ENCODE measurements at places on chromosomes 3 and 15.

GRCh38 chr15:97234851-97235610 lies 725.5 kb upstream of the ARRDC4 start:
- no peak for DNase-seq

DNA sequence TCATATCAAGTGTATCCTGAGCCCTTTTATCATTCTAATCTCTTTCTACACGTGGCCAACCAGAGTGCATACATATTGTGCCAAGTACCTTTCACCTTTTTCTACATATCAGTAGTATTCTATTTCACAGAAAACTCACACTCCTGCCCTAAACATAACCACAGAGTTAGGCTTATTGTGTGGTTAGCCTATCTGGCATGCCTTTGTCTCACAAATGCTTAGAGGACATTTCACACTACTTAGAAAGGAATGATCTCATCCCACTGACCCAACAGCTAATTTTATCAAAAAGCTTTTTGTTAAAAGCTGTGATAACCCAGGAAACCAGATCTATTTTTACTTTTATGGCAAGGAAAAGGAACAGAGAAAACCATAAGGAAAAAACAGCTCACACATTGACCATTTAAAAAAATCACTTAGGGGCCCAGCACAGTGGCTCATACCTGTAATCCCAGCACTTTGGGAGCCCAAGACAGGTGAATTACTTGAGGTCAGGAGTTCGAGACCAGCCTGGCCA lies 17.8 kb upstream of the MAP4 start:
- DNase-seq, result no peak

DNA sequence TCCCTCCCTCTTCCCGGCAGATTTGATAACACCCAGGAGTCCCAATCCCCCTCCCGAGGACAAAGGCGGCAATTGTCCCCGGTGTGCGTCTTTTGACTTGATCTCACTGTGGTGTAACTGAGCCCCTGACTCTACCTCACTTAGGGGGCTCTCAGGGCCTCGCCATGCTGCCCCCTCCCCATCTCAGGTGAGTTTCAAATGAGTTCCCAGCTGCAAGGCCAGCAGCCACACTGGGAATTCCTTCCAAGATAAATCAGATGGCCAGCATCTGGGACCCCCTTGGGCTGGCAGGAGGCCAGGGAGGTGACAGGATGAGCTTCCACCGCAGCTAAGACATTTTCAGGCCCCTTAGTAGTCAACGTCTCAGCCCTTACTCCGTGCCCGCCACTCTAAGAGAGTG lies 35.0 kb downstream of the WNT7A start:
- no peak for DNase-seq

GRCh38 chr15:77838595-77838994 lies 205.9 kb upstream of the LINGO1 start:
- no peak for DNase-seq

DNA sequence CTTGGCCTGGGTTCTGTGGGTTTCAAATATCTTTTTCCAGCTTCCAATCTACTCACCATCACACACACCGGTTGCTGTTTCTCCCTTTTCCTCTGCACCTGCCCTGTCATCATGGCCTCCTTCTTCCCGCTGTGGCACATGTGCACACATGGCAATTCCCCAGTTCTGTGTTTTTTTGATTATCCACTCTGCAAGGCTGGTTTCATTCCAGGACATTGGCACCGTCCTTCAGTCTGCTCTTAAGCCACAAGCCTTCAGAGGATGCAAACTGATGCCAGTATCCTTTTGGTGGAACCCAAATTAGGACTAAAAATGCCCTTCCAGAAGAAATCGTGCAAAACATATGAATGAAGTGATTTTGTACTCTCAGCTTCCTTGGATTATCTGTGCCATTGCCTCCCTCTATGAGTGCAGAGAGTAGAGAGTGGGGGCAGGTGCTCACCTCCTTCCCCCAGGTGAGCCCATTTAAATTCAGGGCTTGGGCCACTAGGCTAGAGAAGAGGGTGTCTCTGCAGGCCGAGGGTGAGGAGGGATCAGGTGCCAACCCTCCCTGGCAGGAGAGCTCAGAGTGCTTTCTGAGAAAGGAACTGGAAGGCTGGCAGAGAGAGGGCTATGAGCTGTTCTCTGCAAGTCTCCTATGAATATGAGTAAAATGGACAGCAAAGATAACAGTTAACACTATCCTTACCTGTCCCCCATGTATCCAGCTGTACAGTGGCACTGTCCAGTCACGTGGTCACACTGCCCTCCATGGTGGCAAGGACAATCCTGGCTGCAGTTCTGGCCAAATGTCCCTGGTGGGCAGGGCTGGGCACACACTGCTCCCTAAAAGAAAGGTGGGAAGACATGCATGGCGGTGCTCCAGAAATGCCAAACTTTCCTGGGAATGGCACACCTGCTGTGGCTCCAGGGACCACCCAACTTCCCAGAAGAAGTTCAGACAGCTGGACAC lies 100.8 kb downstream of the RAB11A start:
- DNase-seq, result no peak

DNA sequence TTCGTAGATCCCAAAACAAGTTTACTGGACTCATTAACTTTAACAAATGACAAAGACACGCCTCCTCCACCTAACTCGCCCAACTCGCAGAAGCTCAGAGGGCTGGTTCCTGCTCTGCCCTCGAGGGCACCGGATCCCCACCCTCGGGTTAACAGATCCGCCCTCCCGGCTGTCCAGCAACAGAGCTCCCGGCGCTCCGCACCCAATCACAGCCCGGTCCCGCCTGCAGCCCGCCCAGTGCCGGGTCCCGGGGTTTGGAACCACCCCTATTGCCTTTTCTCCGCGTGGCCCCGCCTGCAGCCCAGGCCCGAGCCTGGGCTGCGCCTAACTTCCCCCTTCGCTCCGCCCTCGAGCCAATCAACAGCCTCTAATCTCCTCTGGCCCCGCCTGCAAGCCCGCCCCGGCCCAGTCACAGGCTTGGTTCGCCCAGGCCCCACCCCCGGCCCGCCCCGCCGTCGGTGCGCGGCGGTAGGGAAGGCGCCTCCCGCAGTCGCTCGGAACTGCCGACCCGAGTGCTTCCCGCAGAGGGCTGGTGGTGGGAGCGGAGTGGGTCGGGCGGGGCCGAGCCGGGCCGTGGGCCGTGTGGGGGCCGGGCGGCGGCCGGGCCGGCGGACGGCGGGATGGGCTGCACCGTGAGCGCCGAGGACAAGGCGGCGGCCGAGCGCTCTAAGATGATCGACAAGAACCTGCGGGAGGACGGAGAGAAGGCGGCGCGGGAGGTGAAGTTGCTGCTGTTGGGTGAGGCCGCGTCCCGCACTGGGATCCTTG lies at the start of gene GNAI2:
Gene GNAI2, plus strand, starts transcription at position 489 of the 768 bp plus-strand sequence. Its CDS starts 132 bp downstream, at position 621.
- DNase-seq, result peak; percentile 99

- no peak for DNase-seq
These were observed 69.7 kb upstream of the UBE3A start for GRCh38 chr15:25508369-25509002.

DNA sequence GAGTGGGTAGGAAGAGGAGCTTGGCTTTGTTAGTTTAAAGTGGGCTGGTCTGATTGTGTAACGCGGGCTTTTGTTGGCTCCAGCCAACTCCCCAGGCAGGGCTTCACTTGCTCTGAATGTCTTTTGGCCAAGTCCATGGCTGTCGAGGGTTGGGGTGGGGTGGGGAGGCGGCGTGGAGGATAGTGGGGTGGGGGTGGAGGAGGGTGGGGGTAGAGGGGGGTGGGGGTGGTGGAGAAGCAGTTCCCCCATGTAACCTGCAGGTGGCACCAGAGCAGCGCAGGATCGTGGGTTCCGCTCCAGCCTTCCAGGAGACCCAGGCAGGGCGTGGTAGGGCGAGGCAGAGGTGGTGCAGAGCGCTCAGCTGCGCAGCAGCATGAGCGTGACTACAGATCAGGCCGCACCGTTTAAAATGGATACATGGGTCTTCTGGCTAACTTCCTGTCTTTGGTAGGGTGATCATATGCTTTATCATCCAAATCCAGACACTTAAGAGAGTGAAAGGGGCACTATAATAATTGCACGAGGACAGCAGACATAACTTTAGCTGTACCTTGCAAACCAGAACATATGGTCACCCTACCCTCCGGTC lies 28.3 kb downstream of the GOLGA6A start:
- peak; percentile 39 for DNase-seq

Measured in effector memory CD4-positive, alpha-beta T cell (primary cell).